Foreskin melanocyte (primary cell): ENCODE measurements at places on chromosomes 5 and 9.

DNA sequence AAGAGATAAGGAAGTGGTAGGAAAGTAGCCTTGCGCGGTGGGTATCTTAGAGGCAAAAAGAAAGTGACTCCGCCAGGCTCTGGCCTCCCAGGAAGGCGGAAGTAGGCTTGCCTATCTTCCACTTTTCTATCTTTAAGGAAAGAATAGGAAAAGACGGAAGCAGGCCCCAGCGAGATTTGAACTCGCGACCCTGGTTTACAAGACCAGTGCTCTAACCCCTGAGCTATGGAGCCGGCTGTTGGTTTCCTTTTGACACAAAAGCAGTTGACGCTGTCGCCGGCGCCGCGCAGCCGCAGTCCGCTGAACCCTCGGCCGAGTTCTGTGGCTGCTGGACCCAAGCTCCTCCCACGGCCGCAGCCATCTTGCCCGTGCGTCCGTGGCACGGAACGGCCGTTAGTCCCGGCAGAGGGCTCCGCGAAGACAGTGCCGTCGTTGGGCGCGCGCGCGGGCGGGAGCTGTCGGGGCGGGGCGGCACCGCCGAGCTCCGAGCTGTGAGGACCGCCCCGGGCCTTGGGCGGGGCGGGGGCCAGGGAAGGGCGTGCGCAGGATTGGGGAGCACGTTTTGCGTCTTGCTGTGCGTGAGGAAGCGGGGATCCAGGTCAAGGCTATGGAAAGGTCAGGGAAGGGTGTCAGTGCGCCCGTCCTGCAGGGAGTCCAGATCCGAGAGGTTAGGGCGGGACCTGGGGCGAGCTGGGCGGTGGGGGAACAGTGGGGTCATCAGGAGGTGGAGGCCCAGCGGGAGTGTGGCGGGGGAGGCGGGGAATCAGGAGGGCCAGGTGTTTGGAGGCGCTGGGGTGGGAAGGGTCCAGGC lies 13.3 kb downstream of the TRIM7 start:
- DNase-seq, result peak; percentile 92

DNA sequence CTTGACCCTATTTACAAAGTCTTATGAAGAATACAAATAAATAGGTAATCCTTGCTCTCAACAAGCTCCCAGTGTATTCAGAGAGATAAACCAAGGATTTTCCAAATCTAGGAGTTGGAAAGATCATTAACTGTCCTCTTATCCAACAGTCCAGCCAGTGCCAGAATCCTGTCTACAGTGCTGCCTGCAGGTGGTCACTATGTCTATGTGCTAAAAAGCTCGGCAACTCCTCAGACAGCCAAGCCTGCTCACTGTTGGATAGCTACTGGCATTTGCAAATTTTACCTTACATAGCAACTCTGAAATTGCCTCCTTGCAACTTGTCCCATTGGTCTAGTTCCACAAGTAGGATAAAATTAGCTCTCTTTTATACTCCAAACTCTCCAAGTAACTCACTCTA lies 187.4 kb downstream of the DCP2 start:
- DNase-seq, result no peak

GRCh38 chr5:152551061-152551460 lies 146.0 kb upstream of the NMUR2 start:
- DNase-seq, result no peak

DNA sequence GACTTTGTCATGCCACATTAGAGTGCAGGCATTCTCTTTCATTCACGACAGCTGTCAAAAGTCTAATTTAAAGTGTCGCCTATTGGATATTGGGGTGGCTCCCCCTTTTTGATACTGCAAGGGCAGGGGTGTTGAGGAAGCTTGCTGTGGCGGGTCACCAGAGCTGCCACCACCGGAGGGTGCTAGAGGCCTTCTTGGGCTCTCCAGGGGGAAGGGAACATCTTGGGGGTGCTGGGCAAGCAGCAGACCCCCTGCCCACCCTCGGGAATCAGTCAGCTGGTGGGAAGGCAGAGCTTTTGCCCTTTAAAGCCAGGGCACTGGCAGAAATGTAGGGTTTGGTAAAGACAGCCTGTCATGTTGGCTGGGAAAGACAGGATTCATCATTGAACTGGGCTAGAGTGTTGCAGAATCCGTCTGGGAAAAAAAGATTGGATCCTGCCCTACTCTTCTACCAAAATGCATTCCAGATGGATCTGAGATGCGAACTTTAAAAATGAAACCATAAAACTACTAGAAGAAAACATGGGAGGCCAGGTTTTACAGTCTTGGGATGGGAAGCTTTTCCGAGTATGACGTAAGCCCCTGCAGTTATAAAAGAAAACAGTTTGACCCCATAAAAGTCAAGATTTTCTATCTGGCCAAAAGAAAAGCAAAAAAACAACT lies 22.3 kb downstream of the COL5A1 start:
- DNase-seq, result no peak

DNA sequence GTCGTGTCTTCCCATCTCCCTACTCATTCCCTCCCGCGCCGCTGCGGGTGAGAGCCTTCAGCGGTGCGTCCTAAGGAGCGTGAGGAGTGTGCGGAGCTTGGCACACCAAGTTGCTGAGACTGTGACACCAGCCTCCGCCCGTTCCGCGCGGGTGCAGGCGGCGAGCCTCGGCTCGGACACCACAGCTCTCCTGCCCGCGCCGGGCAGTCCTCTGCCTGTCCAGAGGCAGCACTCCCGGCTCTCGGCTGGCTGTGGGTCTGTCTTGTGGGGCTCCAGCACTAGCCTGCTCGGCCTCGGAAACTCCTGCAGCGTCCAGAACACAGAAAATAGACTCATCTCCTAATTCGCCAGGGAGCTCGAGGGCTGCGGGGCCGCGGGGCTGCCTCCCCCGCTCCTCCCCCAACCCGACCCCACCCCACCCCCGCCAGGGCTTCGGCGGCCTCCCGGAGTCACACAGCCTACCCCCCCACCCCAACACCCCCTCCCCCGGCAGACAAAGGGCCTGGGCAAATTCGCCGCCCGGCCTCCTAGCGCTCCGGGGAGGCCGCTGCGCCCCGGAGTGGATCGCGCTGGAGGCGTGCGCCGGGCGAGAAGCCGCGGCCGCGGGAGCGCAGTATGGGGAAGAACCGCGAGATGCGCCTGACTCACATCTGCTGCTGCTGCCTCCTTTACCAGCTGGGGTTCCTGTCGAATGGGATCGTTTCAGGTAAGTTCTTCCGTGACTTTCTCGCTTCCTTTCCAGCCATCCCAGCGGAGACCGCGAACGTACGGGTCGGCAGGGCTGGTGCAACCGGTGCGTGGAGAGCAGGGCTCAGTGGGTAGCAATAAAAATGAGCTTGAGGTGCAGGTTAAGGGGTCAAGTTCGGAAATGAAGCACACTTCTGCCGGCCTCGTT lies at the start of gene ADAMTS19:
ADAMTS19 (plus strand) TSS at position 522 of the 895 bp plus-strand sequence; CDS start at position 616, 94 bp downstream.
- no peak for DNase-seq

- DNase-seq, result no peak
These were observed 16.8 kb downstream of the PHF2 start for GRCh38 chr9:93593144-93593658.

DNA sequence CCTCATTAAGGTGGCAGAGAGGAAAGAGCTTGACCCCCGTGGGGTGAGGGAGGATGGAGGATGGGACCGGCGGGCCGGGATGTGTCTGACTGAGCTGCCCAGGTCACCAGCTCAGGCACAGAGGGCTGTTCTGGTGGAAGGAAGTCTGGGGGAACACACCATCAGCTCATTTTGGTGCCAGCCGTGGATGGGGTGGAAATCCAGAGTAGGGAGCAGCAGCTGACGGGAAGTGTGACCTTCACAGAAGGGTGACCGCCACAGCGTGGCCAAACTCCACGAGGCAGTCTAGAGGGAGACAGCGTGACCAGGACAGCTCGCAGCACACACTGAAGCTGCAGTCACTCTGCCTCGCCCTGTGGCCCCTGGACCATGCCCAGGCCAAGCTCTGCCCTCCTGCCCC lies 45.3 kb upstream of the PHYKPL start:
- DNase-seq, result no peak

DNA sequence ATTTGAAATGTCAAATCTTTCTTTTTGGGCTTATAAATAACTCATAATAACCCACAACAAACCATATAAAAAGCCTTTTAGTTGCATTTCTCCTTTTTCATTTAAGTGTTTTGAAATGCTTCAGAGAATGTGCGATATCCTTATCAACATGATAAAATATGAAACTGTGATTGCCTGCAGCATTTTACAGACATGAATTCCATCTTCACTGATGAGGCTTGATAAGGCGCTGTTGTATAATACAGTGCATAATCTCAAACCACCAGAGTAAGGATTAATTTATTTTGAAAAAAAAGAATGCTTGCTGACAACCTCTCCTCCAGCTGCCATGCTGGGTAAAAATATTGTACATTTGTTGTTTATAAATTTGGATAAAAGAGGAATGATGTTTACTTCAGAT lies 216.8 kb downstream of the PBX3 start:
- DNase-seq, result no peak

- DNase-seq, result no peak
These were observed 18.7 kb downstream of the RETREG1 start for GRCh38 chr5:16597946-16598694.

GRCh38 chr9:99565203-99565602 lies 256.5 kb upstream of the NR4A3 start:
- no peak for DNase-seq

GRCh38 chr5:174692982-174693422 lies 31.4 kb upstream of the MSX2 start:
- DNase-seq, result no peak

- no peak for DNase-seq
These were observed 62.5 kb downstream of the IPO11 start for GRCh38 chr5:62475072-62475471.

DNA sequence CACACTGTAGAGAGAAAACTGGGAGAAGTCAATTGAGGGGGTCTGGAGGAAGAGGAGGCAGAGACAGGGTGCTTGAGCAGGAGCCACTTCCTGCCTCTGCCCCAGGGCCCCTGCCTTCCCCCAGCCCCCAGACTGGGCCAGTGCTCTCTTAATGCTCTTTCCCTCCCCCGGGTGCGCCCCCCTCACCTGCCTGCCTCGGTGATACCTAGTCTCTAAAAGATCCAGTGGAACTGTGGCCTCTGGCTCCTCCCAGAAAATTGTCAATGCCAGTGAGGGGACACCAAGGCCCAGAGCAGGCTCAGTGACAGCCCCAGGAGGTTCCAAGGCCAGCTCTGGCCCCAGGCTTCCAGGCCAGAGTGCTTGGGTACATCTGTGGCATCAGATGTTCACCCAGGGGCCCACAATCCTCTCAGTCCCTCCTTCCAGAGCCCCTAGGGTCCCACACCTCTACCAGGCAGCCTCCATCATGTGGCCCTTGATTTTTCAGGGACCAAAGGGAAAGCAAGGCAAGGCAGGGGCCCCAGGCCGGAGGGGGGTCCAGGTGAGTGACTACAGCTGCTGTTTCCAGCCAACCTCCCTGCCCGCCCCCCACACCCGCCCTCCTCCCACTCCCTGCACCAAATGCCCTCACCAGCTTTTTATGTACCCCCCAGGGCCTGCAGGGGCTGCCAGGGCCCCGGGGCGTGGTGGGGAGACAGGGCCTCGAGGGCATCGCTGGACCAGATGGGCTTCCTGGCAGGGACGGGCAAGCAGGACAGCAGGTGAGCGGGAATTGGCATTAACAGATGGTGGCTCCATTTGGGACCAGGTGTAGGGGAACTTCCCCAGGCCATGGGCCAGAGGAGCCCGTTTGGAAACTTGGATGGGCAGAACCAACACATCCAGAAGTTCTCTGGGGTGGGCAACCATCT lies 33.1 kb upstream of the ORM1 start:
- DNase-seq, result no peak

DNA sequence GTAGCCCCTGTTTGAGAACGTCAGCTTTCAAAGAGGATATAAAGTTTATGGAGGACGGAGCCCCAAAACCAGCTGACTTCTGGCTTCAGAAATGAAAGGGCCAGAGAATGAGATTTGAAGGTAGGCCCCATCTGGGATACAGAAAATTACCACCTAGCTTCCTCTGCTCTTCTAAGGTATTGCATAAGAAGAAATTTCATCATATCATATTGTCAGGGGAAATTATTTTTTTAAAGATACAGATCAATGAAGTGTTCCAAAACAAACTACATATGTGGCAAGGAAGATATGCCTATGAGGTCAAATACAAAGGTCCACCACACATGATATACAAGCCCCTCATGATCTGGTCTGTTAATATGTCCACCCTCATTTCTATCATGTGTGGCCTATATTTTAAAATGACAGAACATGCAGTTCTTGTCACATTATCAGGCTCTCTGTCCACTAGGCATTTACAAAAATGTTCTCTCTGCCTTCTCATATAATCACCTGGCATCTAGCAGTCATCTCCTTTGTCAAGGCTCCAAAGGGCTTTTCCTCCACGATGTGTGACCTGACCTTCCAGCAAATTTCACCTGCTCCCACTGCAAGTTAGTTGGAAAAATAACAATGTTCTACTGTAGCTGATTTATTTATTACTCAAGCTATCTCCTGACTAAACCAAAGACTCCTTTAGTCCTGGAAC lies 83.1 kb downstream of the DPYSL3 start:
- no peak for DNase-seq

GRCh38 chr5:133063965-133064364 lies 12.2 kb downstream of the HSPA4 start:
- DNase-seq, result no peak

- no peak for DNase-seq
These were observed 41.9 kb downstream of the WDR36 start for GRCh38 chr5:111134087-111134486.

GRCh38 chr9:18361646-18362045 lies 112.3 kb upstream of the ADAMTSL1 start:
- no peak for DNase-seq

- no peak for DNase-seq
These were observed 30.7 kb downstream of the C6 start for GRCh38 chr5:41182666-41183065.

DNA sequence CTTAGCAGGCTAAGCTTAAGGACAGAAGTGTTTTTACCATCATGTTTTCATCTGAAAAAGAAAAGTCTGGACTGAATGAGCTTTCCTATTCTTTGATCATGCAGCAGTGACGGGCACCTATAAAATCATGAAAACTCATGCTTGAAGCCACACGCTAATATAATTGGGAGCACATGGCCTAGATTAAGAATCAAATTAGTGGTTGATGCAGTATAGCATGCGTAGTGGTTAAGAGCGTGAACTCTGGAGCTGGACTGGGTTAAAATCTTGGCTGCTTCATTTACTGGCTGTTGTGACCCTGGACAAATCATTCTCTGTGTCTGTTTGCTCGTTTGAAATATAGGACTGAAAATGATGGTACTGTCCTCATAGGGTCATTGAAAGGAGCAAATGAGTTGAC lies 49.9 kb upstream of the IL13 start:
- DNase-seq, result no peak

DNA sequence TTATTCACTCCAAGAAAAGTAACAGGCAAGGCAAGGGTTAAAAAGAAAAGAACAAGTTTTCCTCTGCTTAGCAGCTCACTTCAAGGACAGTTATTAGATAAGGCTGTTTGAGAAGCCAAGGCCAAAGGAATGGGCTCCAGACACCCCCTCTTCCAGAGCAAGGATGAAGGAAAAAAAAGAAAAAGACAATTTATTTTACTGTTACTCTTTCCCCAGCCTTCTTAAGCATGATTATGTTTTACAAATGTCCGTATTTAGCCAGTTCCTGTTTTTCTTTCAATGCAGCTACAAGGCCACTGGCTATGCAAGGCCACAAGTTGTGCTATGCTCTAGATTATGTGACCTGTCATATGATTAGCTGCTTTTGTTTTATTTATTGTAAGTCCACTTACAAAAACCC lies 106.5 kb upstream of the SIMC1 start:
- DNase-seq, result no peak
